ENCODE measurements at places on chromosomes 13 and 19. TPM values are rescaled to one million over a fixed set of nuclear protein-coding genes. Genes with fewer than 3 reads are reported as not detected.

DNA sequence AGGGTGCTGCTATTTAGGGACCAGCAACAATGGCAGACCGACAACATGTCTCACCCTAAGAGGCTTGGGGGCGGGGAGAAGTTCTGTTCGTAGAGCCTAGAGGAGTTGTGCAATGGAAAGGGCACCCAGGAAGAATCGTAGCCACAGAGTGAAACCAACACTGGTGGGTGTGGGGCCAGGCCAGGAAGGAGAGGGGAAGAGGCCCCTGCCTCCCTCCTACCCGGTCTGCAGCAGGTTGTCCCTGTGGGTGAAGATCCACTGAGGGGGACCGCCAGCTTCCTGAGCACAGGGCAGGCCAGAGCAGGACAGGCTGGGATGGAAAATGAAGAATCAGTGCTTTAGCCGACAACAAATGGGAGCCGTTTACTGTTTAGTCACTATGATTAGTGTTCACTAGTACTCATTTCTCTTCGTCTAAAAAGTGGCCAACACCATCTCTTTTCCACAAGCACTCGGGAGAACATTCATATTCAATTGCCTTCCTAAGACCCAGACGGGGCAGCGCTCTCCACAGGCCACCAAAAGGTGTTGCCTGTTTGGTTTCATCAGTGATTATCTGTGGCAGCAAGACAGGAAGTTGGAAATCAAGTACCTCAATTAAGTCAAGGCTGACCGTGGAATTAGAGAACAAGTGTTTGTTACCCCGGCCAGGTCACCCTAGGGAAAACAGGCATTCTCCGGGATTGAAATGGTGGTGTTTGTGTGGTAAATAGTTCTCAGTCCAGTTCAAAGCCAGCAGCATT lies 1.1 kb upstream of the ATP11A start:
- DNase-seq = no peak

Gene CYP2A7
- total RNA-seq = not detected

Gene PALM3
- 2.4 TPM for total RNA-seq

Gene CERS1
- total RNA-seq = 9.4 TPM

GRCh38 chr19:38662537-38663155 lies 15.2 kb downstream of the ACTN4 start:
- no peak for DNase-seq

GRCh38 chr13:113088691-113089020 lies 16.9 kb upstream of the F7 start:
- DNase-seq = no peak

DNA sequence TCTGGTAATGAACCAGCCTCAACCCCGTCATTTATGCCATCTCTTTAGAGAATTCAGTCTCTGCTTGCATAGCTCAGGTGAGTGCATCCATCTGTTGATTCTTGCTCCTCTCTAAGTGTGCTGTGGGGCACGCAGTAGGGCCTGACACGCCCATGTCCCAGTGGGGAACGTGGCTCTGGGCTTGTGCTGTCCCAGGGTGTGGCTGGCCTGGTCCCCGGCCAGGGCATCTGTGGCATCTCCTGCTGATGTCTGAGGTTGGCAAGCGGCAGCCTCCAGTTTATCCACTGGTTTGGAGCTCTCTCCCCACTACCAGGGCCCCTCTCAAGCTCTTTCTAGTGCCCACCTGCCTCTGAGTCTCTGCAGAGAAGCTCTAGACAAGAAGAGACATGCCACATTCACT lies 146.6 kb upstream of the GJB6 start:
- DNase-seq = no peak

DNA sequence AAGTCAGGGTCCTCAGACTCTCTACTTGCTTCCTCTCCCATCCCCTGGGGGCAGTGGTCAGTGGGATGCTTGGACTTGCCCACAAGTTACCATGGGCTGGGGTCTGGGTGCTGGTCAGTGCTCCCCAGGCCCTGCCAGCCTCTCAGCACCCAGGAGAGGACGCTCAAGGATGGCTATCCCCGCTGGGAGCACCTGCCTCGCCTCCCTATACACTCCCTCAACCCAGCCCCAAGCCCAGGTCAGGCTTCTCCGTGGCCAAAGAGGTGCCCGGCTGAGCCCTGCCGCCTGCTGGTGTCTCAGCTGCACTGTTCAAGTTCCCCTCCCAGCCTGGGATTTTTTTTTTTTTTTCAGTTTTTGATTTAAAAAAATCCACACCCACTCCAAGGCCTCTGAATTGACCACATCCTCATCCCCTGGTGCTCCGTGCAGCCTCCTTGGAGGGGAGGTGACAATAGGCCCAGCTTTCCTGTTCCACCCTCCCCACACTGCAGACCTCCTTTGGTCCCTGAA lies 10.8 kb downstream of the F2RL3 start:
- DNase-seq = no peak

DNA sequence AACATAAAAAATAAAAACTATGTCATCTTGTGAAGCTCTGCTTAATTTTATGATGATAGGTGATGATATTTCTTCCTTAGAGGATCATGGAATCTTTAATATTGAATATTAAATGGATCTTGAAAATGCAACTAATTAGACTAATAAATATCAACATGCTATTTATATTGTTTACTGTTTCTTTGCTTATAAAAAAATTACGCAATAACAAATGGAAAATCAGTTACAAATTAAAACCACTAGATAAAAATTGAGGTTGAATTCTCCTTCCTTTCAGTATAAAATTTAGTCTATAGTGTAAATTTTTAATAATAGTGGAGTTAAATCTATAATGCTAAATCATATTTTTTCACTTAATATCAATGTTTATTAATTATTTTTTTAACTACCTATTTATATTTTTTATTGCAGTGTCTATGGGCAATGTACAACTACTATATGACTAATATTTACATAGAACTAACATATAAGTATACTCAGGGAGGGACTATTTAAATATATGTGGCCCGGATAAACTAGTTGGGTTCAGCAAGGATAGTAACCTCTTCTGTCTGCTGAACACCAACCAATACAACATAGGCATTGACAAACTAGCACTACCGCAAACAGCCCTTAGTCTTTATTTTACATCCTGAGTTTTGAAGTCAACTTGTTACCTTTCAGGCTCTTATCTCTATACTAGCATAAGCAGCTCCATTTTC lies 628.0 kb downstream of the EFNB2 start:
- DNase-seq = no peak

Gene SHC2
- 91.0 TPM for total RNA-seq

GRCh38 chr13:95253033-95253432 lies 48.2 kb downstream of the ABCC4 start:
- DNase-seq = no peak

GRCh38 chr13:67950603-67951002 lies 720.5 kb upstream of the PCDH9 start:
- DNase-seq = no peak
